NCI-H774 (cell line): ENCODE measurements at places on chromosomes 3 and 15.

DNA sequence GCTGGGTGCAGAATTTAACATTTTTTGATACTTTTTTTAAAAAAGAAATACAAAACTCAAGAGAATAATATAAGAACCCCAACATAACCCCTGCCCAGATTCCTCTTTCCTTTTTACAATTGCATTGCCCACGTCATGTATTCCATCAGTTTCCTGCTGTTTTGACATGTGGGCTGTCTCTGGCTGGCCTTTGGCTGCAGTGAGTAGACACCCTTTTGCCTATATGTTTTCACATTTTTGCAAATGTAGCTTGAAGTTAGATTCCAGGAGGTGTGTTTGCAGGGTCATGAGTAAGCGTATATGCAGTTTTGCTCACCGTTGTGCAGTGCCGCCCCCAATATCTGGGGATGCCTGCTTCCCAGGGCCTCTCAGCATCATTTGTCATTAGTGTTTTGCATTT is 28.0 kb upstream of the ATP10A start:
- DNase-seq = no peak

DNA sequence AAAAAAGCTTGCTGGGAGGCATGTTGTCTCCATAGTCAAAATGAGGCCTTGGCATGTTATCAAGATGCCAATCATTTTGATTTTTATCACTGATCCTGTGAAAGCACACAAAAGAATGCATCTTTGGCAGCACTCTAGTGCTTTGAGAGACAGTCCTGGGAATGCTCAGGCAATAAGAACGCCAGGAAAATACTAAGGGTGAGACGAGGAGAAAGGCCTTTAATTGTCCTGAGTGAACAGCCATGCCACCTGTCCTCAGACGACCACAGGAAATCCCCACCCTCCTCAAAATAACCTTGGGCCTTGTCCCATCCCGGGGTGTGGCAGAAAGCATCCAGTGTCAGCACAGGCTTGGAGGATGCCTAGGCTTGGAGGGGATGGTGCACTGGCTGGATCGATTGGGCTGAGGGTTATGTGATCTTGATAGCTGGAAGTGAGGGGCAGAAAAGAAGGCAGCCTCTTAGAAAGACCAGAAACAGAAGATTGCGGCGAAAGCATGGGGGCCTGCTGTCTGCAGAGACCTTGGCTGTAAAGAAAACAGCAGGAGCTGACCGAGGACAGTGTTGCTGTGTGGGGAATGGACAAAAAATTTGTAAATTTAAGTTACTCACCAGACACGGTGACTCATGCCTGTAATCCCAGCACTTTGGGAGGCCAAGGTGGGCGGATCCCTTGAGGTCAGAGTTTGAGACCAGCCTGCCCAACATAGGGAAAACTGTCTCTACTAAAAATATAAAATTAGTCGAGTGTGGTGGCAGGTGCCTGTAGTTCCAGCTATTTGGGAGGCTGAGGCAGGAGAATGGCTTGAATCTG is 7.3 kb downstream of the TMEM158 start:
- no peak for DNase-seq

- DNase-seq = no peak
Measured at GRCh38 chr15:71883447-71883846, 73.1 kb downstream of the NR2E3 start.

DNA sequence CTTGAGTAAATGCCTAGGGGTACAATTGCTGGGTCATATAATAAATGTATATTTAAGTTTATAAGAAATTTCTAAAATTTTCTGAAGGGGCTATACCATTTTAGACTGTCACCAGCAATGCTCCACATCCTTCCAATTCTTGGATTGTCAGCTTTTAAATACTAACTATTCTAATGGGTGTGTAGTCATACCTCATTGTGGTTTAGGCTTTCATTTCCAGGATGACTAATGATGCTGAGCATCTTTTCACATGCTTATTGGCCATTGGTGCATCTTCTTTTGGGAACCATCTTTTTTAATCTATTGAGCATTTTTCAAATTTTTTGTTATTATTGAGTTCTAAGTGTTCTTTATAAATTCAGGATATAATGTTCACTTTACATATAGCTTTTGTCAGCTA is 52.5 kb upstream of the CORO2B start:
- DNase-seq = no peak

DNA sequence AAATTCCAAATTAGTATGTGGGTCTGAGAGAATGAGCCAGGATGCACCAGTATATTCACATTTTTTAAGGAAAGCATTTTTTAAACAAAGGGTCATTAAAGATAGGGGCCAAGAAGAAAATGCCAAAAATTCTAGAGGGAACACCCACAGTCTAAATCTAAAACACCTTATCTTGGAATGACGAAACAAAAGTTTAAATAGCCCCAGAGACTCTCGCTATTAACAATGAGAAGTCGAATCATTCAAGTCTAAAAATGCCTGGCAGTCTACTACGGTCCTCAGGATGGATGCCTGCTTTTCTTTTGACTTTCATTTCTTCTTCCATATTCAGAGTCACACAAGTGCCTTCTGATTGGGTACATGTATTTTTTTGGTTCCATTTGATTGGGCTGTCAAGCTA is 66.3 kb downstream of the SSUH2 start:
- DNase-seq = no peak
